ENCODE measurements at places on chromosomes 6 and 20.

- no peak for DNase-seq
Observed at GRCh38 chr6:138521790-138522189, 22.5 kb upstream of the NHSL1 start.

DNA sequence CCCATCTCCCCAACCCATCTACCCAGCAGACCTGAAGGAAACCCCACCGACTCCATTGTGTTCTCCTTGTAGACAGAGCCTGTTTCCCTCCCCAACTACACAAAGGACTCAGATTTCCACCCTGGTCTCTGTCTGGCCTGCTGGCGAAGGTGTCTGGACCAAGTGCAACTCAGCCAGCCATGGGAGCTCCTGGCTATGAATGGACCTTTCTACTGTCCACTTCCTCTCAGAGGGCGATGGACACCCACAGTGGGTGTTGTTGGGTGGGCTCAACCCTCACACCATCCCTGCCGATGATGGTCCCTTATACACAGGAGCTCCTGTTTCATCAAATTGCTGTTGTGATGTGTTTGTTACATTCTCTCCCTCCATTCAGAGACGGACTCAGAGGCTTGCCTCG lies 112.5 kb upstream of the PHACTR3 start:
- no peak for DNase-seq

GRCh38 chr6:132413499-132413802 lies 12.2 kb upstream of the MOXD1 start:
- no peak for DNase-seq

DNA sequence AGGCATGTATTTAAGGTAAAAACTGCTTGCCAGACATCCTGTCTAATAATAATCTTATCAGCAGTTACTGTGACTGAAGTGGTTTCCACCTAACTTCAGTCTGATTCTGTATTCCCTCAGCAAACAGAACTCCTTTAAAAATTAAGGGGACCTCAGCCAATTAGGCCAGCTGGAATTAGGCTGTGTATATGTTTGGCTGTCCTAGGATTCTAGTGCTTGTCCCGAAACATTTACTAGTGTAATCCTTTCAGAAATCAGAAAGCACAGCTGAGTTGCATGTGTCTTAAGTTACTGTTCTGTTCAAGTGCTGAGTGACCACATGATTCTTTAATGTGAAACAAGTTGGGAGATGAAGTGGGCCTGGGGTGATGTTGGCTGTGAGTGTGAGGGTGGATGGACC lies 120.9 kb upstream of the SUPT3H start:
- no peak for DNase-seq

GRCh38 chr6:167968091-167968490 lies 29.4 kb upstream of the KIF25 start:
- DNase-seq: no peak

- DNase-seq: peak; percentile 9
Observed at GRCh38 chr6:167013067-167013466, 13.9 kb downstream of the CEP43 start.

GRCh38 chr6:120302041-120302440 lies 952.5 kb upstream of the MAN1A1 start:
- DNase-seq: no peak

DNA sequence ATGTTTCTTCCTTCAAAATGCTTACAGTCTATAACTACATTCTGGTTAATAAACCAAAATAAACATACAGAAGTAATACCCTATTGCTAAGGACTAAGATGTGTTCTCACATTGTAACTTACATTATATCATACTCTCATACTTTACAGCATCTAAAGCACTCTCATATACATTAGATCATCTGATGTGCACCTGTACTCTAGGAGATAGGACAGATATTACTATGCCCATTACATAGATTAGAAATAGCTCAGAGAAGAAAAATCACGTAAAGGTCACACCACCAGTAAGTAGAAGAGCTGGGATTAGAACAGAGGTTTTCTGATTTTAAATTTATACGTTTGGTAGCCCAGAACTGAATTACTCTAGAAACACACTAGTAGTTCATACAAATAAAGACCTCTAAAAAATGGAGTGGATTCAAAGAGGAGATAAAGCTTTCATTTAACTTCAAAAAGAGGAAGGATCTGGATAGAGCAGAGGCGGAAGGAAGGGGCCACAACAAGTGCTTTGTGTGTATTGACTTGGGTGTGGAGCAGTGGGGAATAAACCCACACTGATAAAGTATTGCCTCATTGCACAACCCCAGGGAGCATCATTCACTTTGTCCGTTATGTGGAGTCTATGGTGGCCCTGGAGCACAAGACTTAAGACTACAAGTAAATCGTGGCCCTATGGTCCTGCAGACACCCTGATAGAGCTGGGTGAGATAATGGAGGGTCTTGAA lies 30.9 kb downstream of the SLC2A12 start:
- no peak for DNase-seq

DNA sequence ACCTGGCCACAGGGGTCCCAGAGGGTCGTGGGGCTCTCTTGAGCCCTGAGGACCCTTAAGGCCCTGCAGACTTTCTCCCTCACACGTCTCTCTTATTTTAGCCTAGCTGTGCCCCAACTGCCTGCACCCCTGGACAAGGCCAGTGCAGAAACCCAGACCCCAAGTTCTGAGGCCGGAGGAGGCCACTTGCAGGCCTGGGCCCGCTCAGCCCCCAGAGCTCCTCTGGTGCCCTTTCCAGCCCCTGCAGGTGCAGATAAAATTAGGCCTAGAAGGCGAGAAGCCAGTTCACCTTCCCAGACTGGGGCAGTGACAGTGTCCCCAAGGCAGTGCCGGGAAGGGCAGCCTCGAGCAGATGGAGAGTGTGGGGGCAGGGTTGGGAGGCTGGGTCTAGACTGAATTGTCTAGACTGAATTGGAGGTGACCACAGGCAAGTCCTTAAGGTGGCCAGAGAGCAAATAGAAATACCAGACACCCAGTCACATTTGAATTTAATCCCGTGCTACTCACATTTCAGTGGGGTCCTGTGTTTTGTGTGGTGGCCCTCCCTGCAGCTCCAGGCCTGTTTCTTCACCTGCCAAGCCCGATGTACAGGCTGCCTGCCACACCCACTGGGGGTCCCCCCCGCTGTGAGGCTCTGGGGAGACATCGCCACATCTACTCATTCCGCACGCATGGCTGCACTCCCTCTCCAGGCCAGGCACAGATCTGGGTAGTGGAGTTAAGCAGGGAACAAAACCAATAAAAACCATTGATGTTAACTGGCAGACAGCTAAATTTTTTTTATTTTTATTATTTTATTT lies 8.6 kb upstream of the IP6K3 start:
- no peak for DNase-seq

- DNase-seq: no peak
Observed at GRCh38 chr6:33419580-33420490, at the start of gene SYNGAP1. Gene SYNGAP1, plus strand, starts transcription at chr6:33420065. Its CDS starts 200 bp downstream, at chr6:33420265.

DNA sequence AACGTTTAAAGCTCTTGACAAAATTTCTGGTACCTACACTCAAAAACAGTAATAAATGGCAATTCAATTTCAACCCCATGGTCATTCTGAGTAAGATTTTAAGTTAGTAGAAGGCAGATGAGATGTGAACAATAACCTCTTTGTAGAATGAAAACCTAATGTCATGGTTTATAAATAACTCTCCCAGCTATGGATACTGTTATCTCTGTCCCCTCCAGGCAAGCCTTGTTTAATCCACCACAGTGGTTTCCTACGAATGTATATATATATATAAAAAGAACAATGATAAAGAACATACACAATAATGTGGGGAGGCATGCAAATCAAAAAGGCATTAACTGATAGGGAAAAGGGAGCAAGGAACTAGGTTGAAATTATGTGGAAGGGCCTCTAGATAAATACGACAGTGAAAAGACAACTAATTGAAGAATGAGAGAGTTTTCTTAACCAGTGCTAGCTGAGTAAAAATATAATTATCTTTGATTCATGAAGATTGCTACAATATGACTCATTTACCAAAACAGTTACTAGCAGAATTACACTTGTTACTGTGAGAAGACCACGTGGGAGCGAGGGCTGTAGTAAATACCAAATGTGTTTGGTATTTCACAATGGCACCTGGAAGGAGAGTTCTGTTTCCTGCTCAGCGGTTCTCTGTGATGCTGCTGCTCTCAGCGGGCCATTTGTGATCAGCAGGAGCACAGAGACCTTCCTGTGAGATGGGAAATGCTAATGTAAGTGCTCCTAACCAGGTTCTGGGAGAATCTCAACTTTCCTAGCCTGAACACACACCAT lies 173.7 kb downstream of the MBOAT1 start:
- DNase-seq: no peak

GRCh38 chr6:104459543-104459942 lies 400.2 kb downstream of the HACE1 start:
- no peak for DNase-seq

GRCh38 chr6:106744781-106745180 lies 115.4 kb downstream of the QRSL1 start:
- DNase-seq: no peak

DNA sequence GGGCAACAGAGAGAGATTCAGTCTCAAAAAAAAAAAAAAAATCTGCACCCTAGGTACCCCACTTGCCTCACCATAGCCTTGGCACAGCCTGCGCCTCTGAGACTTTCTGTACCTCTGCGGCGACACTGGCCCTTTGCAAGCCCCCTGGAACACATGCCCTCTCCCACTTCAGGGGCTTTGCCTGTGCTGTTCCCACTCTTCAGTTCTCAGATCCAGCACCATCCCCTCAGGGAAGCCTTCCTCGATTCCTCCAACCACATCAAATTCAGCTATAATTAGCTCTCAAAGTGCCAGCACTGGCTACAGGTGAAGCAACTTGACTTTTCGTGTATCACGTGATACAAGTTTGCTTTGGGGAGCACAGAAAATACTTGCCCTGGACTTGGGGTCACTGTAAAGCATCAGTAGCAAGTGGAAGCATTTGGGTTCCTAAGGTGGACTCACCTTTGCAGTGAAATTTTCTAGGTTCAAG lies 2.1 kb upstream of the UBE2V1 start:
- no peak for DNase-seq

DNA sequence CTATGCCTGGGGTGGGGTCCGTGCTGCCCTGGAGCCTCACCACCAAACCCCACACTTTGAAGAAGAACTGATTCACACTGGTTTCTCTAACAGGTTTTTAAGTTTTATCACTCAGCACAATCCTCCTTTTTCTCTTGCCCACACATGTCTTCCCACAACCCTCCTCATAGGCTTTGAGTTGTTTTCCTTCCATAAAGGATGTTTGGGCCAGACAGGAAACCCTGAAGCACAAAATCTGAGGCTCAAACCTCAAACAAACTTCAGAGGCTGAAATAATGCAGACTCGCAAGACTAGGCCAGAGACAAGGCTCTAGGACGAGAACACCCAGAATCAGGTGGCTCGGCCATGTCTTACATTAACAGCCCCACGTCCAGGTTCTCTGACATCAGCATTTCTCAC lies 35.3 kb downstream of the EZR start:
- no peak for DNase-seq

GRCh38 chr6:43962458-43962857 lies 164.8 kb downstream of the MRPL14 start:
- DNase-seq: no peak

GRCh38 chr6:110329714-110330436 lies 28.3 kb downstream of the METTL24 start:
- peak; percentile 65 for DNase-seq

GRCh38 chr6:56155634-56156141 lies 91.7 kb downstream of the COL21A1 start:
- DNase-seq: no peak

DNA sequence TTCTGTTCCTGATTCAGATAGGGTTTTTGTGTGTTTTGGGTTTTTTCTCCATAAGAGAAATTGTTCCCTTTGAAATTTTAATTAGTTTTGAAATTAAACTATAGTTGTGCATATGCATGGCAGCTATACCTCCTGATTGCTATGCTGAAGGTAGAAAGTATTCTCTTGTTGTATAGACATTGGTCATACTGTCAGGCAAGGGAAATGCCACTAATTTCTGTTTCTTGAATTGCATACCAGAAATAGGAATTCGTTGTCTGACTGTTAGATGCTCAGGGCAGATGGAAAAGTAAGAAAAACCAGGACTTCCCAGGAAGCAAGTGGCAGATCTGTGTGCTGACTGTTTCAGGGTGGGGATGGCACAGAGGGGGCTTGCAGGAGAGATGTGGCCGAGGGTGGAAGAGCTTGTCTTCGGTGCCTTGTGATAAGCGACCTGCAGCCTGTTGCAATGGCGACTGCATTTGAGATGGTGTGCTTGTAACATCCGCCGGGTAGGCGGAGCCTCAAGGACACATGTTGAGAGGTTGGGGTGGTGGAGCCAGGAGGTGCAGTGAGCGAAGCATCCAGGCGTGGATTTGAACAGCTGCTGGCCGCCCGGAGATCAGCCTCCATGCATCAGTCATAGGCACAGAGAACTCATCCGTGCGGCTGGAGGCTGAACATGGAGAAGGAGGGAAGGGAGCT lies 42.8 kb downstream of the RREB1 start:
- DNase-seq: no peak

DNA sequence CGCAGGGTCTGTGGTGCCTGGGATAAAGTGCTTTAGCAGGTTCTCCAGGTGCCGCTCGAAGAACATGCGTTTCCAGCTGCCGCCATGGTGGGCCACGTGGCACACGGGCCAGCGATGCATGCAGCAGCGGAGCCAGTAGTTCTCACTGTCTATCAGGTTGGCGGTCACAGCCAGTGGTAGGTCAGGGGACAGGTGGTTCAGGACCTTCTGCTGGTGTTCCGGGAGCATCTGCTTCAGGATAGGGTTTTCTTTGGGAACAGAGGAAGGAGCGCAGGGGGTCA lies 16.0 kb downstream of the TMEM151B start:
- no peak for DNase-seq

DNA sequence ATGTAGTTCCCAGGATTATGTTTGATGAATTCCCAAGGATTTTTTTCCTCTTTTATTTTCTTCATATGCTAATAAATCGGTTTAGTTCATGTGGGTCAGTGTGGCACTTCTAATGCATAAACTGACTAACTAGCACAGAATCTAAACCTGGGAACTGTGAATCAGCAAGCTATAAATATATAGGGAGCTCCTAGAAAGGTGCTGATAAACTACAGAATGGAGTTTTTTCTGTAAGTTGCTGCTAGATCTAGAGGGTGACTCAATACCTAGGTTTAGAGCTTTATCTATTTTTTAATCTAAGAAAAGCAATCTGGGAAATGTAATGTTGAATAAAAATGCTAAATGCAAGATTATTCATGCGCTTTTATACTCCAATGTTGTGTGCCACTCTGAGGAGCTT lies 118.8 kb upstream of the PTCHD4 start:
- no peak for DNase-seq

DNA sequence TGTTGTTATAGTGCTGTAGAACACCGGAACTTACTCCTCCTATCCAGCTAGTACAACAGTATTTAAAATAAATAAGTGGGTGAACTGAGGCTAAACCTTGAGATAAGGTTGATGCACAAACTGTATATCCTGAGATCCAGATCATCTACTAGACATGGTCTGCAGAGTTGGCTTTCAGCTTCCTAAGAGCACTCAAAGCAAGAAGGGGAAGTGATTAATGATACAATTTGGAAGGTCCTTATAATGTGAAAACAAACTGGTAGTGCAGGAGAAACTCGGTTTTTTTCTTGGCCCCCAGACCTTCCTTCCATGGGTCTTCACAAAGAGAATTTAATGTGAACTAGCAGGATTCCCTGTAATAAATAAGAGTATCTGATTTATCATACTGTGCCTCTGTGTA lies 27.4 kb upstream of the RREB1 start:
- DNase-seq: no peak

Measured in Caco-2 (cell line).